CD4-positive, alpha-beta T cell treated with Interleukin-12 subunit alpha and Interleukin-12 subunit beta, for 1 hour (primary cell): ENCODE measurements at places on chromosomes 2 and 18.

GRCh38 chr2:201746551-201746950 is 34.2 kb downstream of the ALS2 start:
- no peak for DNase-seq

- DNase-seq, result no peak
Observed at GRCh38 chr2:160836755-160837154, 323.5 kb upstream of the TANK start.

- DNase-seq, result no peak
Observed at GRCh38 chr2:133247631-133248030, 320.6 kb downstream of the NCKAP5 start.

DNA sequence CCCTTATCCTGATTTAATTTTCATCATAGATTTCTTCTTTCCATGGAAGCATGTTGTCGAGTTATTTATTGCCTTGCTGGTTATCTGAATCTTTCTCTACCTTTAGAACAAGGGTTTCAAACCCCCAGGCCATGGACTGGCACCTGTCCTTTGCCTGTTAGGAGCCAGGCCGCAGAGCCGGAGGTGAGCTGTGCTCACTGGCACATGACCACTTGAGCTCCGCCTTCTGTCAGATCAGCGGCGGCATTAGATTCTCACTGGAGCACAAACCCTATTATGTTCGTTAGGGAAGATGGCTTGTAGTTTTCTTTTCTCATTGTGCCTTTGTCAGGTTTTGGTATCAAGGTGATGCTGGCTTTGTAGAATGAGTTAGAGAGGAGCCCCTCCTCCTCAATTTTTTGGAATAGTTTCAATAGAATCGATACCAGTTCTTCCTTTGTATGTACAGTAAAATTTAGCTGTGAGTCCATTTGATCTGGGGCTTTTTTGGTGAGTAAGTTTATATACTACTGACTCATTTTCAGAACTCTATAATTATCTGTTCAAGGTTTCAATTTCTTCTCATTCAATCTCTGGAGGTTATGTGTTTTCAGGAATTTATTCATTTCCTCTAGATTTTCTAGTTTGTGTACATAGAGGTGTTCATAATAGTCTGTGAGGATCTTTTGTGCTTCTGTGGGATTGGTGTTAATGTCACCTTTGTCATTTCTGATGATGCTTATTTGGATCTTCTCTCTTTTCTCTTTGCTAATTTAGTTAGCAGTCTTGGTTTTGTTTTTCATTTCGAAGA is 668.0 kb upstream of the FAM98A start:
- no peak for DNase-seq

DNA sequence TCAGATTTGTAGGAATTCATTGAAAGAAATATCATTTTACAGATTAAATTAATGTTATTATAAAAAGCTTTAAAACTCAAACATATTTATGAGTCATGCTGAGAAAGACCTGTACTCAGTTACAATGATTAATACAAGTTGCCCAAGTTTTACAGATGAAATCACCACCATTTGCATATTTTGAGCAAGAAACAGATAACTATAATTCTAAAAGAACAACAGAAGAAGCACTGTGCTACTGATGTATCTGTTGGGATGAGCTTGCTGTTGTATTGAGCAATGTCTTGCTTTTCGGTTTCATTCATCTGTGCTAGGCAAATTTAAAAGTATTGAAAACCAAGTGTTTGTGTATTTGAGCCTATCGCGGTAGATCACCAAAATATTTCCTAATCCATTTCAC is 1589.1 kb upstream of the ZEB2 start:
- no peak for DNase-seq

GRCh38 chr2:240523451-240524281 is 34.1 kb downstream of the ANKMY1 start:
- DNase-seq, result no peak

DNA sequence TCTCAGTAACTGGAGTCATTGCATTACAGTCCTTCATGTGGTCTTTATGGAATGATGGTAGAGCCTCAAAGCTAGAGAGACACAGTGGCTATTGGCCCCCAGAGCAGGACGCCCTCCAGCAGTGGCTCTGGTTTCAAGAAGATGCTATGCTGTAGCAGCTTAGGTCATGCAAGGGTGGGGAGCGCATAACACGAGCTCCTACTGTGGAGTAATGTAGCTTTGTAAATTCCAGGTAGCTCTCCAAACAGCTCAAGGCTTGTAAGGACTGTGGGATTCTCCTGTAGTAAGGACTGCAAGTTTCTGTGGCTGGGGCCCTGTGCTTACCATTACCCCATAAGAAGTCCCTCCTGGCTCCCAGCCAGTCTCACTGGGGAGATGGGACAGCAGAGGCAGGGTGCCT is 15.6 kb downstream of the APLF start:
- DNase-seq, result no peak
